ENCODE measurements at places on chromosomes 1 and 21.

DNA sequence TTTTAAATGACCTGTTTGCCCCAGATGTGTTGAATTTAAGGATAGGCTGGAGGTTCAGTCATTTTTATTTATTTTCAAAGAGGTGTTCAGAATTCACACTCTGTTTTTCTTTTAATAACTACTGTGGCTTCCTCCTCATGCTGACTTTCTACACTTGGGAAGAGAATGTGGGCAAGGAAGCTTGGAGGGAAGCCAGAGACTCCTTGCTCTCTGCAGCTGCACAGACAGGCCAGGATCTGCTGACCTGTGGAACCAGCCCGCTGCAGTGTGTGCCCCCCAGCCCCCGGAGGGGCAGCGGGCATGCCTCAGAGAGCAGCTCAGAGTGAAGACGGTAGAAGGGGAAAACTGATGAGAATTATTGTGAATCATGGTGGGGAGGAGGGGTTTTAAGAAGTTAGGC lies 16.9 kb downstream of the MGST3 start:
- DNase-seq: no peak

- no peak for DNase-seq
Measured at GRCh38 chr1:223231011-223231572, 88.0 kb upstream of the TLR5 start.

GRCh38 chr1:210262167-210262896 lies 29.7 kb downstream of the SERTAD4 start:
- DNase-seq: no peak

DNA sequence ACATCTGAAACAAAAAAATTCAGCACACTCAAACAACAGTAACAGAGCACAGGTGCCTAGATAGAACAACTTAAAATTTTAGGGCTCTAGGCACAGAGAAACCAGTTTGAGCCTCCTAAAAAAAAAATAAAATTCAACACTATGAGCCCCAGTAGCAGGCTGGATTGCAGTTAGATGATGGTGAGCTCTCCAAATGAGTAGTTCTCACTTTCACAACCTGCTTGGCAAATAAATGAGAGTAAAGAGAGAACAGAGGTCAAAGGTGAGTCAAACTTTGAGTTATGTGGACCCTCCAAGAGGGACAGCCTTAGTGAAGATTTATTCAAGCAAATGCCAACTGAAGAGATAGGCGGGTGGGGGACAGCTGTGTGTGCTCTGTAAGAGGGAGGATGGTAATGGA lies 3.6 kb downstream of the BEND5 start:
- no peak for DNase-seq

DNA sequence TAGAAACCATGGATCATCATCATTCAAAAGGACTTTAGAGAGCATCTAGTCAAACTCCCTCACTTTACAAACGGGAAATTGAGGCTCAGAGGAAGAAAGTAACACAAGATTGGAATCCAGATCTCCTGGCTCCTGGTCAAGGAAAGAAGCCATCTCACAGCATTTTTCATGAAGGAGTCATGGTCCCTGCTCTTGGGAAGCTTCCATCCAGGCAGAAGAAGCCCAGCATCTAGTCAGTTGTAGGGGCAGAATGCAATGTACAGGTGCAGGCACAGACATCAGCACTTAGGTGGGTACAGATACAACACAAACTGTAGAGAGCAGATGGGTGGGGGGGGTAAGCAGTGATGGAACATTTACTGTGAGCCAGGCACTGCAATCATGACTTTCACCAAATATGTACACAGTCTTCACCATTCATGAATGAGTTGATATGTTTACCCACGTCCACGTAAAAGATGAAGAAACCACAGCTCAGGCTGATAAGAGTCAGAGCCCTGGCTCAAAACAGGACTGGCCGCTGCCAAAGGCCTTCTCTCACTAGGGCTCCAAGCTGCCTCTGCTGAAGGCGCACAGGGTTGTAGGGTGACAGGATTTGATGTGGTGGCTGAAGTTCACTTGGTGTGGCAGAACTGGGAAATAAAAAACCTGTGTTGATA lies 44.0 kb downstream of the OPTC start:
- DNase-seq: no peak

GRCh38 chr1:2786329-2787162 lies 14.9 kb downstream of the TTC34 start:
- DNase-seq: no peak

GRCh38 chr1:224052772-224053171 lies 61.1 kb upstream of the FBXO28 start:
- no peak for DNase-seq

- DNase-seq: no peak
Measured at GRCh38 chr1:38132681-38133080, 86.1 kb upstream of the POU3F1 start.

DNA sequence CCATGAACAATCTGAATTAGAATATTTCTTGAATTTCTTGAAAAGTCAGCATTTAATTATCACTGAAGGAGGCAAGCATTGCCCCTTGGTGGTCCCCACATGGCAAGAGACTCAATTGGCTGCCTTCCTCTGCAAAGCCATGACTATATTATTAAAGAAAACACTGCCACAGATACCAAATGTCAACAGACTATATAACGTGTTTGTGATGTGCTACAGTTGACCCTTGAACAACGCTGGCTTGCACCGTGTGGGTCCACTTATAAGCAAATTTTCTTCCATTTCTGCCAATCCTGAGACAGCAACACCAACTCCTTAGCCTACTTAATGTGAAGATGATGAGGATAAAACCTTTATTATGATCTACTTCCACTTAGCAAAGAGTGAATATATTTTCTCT lies 66.5 kb downstream of the NRIP1 start:
- no peak for DNase-seq

DNA sequence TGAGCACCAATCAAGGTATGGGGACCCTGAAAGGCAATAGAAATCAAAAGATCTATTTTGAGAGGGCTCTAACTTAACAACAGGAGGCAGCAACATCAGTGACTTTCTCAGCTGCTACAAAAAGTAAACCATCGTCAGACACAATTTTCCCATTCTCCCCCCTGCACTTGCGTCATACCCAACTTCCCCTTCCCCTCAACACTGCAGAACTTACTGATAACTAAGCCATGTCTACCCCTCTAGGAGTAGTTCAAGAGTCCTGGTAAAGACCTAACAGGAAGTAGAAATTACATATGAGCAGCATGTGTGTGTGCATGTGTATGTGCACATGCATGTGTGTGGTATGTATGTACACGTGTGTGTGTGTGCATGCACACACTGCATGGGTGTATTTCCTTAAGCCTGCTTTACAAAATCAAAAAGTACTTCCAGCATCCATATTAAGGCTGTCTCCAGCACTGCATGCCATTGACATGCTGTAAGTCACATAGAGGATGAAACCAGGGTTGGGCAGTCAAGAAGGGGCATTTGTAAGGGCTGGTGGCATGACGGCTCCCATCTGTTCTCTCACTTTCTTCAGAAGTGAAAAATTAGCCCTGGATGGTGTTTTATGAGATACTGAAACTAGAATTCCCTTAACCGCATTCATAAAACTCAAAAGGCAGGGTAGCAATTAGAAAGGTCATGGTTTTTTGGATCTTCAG lies 460.1 kb upstream of the RUNX1 start:
- no peak for DNase-seq

GRCh38 chr1:27970401-27970800 lies 10.6 kb downstream of the XKR8 start:
- DNase-seq: no peak

- DNase-seq: no peak
Measured at GRCh38 chr1:226498640-226499008, 49.9 kb upstream of the STUM start.

GRCh38 chr1:205317311-205317917 lies 4.1 kb downstream of the NUAK2 start:
- DNase-seq: no peak

DNA sequence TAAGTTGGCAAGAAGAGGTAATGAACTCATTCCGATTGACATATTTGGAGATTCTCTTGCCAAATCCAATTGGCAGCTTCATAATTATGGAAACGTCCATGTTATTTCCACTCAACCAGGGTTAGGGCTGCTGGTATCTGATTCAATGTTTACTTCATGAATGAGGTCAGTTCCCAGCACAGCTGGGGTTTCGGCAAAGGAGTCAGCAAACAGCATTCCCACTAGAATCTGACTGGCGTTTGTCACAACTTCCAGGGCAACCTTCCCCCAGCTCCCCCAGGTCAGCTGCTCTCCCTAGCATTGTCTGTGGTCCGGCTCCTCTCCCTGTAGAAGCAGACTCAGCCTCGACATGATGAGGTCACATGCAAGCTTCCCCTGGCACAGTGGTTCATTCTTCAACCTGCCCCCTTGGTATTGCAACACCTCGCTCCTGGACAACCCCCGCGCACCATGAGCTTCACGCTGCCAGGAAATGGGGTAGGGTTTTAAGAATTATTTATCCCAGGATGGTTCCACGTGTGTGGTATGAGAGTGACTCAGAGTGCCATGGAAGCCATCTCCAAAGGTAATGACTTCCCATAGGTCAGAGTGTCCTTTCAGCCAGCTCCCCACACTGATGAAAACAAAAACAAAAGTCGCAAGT lies 100.7 kb upstream of the SLC25A33 start:
- DNase-seq: peak; percentile 71

GRCh38 chr21:26077521-26077920 lies 93.0 kb downstream of the APP start:
- no peak for DNase-seq

DNA sequence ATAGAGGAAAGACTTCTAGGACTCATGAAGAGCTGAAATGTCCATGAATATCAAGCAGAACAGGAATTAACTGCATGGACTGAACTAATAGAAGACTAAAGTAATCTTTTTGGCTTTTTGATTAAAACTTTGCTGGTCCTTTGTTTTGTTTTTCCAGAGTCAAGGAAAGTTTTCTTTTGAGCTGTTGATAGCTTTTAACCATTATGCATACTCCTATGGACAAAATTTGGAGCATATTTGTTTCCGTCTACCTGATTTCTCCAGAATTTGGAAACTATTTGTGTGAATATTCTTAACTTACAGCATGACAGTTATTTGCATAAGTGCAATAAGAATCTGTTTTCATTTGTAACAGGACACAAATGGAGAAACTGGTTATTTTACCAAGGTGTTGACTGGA lies 24.5 kb upstream of the CYP4B1 start:
- no peak for DNase-seq

DNA sequence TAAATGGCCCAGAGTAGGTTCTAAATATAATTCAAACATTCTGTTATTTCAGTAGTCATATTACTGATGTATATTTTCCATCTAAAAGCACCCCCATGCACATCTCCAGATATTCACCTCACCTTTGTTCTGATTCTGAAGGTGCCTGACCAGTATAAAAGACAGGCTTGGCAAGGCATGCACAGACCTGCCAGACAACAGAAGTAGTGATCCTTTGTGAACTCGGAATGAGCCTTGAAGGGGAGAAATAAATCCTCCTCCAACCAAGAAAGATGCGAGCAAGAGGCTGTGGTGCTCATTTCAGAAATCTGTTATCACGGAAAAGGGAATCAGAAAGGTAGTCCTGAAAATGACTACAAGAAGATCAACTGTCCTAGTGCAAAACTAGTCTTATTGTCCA lies 287.3 kb downstream of the VAV3 start:
- DNase-seq: no peak

DNA sequence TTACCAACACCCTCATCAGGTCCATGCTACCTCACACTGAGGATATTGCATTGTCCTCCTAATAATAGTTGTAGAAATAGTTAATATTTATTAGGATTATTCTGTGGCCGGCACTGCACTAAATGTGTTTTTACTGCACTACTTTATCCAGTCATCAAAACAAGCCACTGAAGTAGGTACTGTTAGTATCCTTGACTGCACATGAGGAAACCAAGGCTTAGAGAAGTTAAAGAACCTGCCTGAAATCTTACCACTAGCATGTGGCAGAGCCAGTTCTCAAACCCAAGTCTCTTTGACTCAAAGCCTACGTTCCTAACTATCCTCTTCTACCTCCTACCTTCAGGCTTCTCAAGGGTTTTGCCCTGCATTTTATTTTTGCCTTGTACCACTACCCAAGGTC lies 30.9 kb downstream of the FMO1 start:
- no peak for DNase-seq

DNA sequence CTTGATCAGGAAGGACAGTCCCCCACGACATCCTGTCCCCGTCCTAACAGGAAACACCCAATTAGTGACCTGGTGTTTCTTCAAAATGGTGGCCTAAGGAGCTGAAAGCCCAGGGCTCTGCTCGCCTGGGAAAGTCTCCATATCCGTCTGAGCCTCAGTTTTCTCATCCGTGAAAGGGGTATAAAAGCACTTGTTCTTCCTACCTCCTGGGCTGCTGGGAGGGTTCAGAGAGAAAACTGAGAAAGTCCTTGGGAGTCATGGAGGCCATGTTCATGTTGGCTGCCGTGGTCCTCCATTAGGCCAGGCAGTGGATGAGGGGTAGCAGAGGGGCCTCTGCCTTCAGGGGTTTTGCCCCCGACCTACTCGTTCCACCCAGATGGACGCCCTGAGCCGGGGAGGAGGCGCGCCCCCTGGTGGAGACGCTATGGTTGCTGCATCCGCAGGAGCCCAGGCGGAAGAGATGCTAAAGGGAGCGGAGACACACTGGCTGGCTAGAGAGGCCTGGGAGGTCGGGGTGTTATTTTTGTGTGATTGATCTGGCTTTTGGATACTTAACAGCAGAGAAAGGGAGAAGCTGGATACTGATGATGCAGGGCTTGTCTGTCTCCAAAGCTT lies 113.5 kb downstream of the PRDM2 start:
- no peak for DNase-seq

- DNase-seq: no peak
Measured at GRCh38 chr1:43836267-43836951, 97.2 kb upstream of the ARTN start.

DNA sequence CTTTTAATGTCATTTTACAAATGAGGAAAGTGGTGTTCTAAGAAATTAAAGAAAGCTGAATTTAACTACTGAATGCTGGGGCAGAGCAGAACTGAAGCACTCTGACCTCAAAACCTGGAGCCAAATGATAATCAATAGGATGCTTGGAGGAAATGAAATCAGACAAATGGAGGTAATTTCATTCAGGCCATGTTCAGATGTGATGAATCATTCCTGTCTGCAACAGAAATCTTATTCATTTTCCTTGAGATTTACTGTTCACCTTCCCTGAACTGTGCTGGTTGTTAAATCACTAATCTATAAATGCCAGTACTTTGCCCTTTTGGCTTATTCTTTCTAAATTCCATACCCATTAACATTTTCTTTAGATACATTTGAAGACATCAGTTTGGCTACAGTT lies 85.6 kb upstream of the SNX7 start:
- DNase-seq: no peak
